ENCODE measurements at places on chromosomes 2 and 18.

- no peak for DNase-seq
These were observed 248.5 kb downstream of the RNF144A start for GRCh38 chr2:7165736-7166135.

DNA sequence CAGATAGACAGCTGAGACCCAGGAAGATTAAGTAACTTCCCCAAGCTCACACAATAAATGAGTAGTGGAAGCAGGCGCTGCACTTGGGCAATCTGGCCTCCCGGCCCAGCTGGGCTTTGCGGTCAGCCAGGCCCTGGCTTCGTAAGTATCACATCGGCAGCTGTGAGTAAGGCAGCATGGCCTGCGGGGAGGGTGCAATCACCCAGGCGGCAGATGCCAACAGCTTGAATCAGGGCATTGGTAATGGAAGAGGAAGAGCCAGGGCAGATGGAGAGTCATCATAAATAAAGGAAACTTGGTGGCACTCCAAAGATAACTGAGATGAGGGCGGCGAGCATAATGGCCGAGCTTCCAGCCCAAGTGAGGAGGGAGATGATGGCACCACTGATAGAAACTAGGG lies 217.9 kb upstream of the PID1 start:
- DNase-seq = no peak

DNA sequence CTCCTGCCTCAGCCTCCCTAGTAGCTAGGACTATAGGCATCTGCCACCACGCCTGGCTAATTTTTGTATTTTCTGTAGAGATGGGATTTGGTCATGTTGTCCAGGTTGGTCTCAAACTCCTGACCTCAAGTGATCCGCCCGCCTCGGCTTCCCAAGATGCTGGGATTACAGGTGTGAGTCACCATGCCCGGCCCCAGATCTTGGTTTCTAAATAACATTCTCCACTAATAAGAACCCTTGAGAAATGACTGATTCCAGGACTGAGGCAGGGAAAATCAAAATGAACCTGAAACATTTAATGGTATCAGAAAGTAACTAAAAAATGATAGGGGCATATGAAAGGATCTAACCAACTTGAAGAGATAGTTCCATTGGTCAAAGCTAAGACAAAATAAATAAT lies 34.0 kb downstream of the BMPR2 start:
- no peak for DNase-seq

- no peak for DNase-seq
These were observed 1220.2 kb upstream of the ACVR2A start for GRCh38 chr2:146624430-146625160.

DNA sequence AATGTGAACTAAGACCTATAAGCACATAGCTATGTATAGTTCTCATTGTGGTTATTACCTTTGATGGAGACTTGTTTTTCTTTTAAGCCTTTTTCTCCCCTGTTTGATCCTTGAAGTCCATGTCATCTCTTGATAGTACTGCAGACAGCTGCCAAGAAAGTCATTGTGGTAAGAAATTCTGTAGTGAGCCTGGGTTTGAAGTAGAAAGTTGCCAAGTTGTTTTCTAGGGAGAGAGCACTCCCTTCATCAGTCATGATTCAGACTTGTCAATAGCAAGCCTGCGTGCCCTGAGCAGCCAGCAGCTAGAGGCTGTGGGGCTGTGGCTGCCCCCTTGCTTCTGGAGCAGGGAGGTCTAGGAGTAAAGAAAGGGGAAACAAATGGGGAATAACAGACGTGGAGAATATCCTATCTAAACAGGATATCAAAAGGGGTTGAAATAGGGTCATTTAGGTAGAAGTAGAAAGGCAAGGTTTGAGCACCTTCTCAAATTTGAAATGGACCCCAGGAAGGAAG lies 8.4 kb downstream of the SP5 start:
- no peak for DNase-seq

DNA sequence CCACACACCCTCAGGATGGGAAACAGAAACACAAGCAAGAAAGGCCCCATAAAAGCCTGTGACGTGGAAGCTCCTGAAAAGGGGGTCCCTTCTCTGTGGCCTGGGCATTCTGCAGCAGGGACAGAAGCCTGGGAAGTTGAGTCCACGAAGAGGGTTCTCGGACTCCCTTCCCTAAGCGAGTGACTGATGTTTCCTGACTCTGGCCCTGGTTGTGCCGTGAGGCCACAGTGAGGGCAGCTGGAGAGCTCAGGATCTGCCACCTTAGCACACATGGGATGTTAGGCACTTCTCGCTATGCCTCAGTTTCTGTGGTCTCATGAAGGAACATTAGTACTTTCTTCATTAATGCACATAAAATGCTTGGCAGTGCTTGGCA lies 87.2 kb upstream of the ZFP36L2 start:
- no peak for DNase-seq

DNA sequence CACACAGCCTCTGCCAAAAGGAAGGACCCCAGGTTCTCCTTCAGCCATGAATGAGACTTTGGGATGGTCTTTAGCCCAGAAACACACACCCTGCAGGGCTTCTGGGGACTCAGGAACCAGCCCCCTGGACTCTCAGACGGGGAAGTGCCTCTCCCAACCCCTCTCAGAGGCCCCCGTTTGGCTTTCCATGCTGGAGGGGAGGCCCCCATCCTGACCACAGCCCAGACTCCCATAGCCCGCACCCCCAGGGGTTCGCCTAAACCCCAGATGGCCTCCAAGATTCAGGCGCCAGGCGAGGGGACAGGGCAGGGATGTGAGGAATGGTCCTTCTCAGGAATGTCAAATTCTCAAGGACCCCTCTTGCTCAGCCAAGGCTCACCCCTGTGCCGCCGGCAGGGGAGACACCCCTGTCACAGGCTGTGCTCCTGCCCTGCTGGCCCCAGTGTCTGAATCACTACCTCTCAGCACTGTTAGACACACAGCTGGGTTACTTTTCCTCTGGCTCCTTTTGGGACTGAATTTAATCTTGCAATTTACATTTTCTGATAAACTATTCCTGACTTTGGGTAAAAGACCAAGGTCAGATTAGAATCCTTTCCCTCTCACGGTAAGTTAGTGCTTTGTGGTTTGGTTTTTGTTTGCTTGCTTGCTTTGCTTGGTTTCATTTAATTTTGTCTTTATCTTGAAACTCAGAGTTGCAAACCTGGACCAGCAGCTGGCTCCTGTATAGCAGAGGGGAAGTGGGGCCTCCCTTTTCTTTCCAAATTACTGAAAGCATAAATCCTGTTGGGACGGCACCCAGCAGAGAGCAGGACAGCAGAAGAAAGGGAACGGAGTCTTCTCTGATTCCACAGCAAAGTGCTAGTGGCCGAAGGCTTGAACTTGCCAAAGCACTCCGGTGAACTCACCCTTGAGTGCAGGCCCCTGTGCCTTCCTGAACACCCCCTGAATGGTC lies 198.9 kb upstream of the RAB6C start:
- no peak for DNase-seq

DNA sequence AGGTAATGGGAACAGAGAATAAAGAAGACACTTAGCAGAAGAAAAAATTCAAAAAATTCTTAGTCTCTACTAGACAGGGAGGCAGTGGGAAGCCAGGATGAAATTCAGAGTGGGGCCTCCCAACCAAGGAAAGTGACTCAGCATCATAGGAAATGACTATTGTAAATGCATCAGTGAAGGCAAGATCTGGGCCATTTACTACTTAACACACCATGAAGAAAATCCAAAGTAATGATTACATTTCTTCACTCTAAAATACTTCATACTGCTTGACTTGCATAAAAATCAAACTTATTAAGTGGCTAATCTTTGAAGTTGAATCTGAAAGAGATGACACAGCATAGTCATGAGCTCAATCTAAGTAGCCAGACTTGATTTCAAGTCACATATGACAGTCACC lies 405.8 kb upstream of the SLC39A10 start:
- DNase-seq = no peak

DNA sequence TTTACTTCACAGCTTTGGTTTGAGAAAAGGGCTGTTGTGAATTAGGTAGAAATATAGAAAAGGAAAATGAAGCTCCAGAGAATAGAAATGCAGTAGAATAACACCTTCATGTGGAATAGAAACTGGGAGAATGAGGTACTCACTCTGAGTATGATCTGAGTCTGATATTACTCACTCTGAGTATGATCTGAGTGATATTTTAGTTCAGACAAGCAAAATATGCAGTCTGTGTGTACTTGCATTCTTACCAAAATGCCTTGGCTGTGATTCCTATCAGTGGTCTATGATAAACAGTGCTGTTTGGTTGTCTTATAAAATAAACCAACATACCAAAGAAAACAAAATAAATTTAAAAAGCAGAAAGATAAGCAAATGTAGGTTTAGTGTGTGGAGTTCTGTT lies 487.6 kb downstream of the THSD7B start:
- DNase-seq = no peak

DNA sequence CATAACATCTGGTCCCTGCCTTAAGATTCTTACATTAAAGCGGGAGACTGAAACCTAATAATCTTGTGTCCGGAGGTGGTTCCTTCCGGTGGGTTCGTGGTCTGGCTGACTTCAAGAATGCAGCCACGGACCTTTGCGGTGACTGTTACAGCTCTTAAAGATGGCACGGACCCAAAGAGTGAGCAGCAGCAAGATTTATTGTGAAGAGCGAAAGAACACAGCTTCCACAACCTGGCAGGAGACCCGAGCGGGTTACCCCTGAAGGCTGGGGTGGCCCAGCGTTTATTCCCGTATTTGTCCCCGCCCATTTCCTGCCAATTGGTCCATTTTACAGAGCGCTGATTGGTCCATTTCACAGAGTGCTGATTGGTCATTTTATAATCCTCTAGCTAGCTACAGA lies 122.3 kb upstream of the SIX2 start:
- no peak for DNase-seq

GRCh38 chr2:8802741-8803140 lies 34.7 kb downstream of the KIDINS220 start:
- no peak for DNase-seq

DNA sequence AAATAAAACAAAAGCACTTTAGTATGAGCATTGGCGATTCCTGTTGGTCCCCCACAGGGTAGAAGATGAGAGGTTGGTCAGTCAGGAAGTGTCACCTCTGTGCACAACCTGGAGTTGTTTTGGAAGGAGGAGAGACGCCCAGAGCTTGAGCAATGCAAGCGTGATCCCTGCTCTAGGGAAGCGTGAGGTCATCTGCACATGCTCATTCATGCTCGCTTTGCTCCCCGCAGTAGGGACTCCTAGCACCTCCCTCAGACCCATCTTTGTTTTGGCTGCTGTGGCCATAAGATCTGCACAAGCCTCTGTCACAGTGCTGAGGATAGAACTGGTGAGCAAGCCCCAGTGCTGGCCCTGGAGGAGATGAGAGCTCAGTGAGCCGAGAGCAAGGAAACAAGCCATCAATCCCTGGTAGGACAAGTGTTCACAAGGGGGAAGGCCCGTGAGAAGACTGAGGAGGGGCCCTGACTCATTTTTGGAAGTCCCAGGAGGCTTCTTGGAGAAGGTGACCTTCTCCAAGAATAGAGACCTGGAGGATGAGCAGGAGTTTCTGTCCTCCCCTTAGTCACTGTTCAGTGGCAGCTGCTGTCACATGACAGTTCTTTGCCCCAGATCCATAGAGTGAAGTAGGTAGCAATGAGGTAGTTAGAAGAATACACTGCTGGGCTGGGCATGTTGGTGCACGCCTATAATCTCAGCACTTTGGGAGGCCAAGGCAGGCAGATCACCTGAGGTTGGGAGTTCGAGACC lies 13.3 kb upstream of the ATP8B1 start:
- no peak for DNase-seq

DNA sequence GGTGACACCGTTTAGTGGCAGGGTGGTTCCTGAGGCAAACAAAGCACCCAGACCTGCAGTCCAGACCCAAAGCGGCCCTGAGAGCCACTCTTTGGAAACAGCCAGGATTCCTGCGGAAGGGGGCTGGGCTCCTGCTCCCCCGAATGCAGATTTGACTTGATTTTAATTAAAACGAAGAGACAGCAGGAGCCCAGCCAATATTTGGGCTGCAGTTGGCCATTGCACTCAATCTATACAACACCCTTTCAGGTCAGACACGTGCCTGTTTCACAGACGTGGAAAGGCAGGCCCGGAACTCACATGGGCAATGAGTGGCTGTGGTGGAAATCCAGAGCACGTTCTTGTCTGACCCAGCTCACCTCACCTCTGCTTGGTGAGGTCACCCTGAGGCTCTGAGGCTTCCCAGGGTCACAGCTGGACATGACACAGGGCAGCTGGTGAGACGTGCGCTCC lies 122.4 kb downstream of the NDUFA10 start:
- DNase-seq = no peak

GRCh38 chr18:36440614-36441013 lies 143.1 kb downstream of the FHOD3 start:
- DNase-seq = no peak

DNA sequence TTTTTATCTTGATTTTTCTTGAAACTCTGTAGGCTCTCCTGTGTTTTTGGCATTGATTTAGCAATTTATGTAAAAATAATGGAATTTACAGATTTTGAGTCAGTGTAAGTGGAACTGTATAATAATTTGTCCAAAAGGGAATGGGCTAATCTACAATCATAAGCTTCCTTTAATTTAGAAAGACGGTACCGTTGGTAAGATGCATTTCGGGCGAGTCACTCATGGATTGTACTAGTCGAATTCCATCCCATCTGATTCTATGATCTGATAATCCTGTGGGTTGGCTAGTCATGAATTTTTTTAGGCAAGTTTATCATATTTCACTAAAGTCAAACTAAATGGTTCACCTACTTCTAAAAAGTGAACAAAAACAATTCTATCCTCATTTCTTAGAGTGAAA lies 133.4 kb downstream of the ZNF407 start:
- DNase-seq = no peak

GRCh38 chr2:157691695-157692094 lies 63.0 kb upstream of the ACVR1C start:
- DNase-seq = no peak

DNA sequence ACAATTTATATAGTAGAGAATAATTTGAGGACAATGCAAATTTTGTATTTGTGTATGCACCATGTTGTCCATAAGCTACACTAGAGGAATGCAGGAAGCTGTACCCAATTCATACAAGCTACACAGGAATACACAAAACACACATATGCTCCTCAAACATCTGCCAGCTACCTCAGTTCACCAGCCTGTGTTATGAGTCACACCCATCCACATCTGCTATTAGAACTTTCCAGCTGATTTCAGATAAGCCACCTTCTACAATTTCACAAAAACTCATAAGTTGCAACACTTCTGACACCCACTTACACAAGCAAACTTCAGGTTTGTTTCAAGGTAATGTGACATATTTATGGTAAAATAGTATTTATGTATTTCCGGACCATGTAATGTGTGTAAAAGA lies 438.9 kb downstream of the SATB2 start:
- DNase-seq = no peak

DNA sequence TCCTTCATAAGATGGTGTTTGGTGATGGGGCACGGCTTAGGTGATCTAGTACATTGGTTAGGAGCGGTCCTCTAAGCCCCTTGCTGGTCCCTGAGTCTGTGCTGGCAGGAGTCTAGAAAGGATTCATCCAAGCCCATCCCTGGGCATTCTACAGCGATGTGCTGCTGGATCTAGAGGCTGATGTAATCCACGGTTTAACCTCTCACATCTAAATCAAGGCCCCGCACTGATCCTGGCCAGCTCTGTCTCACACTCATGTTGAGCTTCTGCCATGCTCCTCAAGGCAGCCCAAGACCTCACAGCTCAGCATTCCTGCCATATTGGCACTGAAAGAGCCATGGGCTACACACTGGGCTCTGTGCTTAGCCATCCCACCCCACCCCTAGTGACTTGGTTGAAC lies 664.8 kb downstream of the STK39 start:
- DNase-seq = no peak

Data from hematopoietic multipotent progenitor cell treated with erythropoietin and hydrocortisone succinate and interleukin-3 and kit ligand, for 15 days (in vitro differentiated cells).